Stimulated activated CD4-positive, alpha-beta T cell treated with anti-CD3 and anti-CD28 coated beads, Interleukin-4, amount 100 ng/mL, for 4 hours (primary cell): ENCODE measurements at places on chromosomes 3 and 15.

DNA sequence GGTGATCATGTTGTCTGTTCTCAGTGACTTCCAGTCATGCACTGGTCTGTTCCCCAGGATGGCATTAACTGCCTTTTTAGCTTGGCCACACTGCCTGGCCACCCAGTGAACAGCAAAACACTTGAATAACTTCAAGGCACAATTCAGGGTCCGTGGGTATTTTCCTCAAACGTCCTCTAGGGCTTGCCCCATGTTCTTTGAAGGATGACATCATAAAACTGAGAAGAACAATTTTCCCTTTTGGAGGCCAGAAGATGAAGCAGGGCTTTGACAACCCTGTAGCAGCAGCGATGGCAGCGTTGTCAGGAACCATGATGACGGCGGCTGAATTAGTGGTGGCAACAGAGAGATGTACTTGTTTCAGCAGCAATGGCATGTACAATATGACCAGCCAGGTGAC is 465.9 kb upstream of the ONECUT1 start:
- DNase-seq: no peak

DNA sequence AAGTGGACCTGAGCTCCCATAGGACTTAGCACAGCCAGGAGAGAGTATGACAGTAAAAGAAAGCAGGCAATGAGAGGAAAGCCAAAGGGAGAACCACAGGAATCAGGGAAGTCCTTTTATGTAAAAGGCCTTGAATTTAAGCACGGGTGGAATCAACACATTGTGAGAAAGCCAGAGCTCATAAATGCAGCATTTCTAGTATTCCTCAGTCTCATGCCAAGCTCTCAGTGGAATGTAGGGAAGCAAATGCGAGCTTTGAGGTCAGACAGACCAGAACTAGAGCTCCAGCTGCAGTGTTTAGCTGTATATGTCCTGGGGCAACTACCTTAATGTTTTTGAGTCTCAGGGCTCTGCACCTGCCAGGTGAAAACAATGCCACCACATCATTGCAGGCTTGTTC is 132.1 kb upstream of the TRIM42 start:
- no peak for DNase-seq

DNA sequence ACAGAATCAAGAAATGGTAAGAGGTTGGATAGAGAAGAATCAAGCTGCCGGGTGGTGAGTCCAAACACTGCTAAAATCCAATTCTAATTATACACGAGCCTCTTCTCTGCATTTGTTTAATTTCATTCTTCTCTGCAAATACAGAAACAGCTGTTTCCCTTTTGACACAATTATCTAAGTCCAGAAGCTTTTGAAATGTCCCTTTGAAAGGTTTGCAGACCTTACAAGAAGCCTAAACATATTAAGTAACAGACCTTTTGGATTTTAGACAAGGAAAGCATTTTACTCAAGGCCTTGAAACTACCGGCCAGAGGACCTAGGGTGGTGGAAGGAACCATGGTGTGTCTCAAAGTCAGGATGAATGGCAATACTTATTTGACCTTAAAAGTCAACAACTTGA is 403.8 kb upstream of the ADAMTS9 start:
- DNase-seq: no peak

GRCh38 chr15:68204776-68205557 is at the start of gene CALML4:
TSS of gene CALML4 (minus strand) at chr15:68205332. CDS start at chr15:68205247, 85 bp downstream.
- no peak for DNase-seq

- no peak for DNase-seq
Measured at GRCh38 chr3:173644086-173645082, 246.8 kb downstream of the NLGN1 start.

DNA sequence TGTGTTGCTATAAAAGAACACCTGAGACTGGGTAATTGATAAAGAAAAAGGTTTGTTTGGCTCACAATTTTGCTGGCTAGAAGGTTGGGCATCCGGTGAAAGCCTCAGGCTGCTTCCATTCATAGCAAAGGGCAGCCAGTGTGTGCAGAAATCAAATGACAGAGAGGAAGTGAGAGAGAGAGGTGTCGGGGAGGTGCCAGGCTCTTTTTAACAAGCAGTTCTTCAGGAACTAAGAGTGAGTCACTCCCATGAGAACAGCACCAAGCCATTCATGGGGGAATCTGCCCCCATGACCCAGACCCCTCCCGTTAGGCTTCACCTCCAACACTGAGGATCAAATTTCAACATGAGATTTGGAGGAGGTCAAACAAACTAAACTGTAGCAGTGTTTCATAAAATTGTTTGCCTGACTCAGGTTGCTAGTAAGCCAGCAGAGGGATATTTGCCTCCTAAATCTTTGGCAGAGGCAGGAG is 4.5 kb upstream of the PARP15 start:
- no peak for DNase-seq

DNA sequence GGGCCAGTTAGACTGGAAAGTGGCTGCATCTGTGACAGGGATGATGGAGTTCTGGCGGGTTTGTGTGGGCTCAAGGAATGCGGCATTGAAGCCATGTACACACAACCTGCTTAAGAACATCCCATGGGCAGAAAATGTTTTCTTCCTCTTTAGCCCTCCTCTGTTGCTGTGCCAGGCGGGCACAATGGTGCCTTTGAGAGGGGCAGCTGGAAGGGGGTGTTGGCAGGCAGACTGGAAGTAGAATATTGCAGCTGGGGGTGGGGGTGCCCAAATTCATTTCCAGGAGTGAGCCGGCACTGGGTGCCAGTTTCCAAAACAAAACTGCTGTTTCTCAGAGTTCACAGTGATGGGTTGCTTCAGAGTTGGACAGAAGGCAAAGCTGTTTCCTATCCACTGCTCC is 91.8 kb upstream of the ETV5 start:
- no peak for DNase-seq

- DNase-seq: no peak
Measured at GRCh38 chr3:13528217-13528867, 20.6 kb upstream of the FBLN2 start.
